CD4-positive, alpha-beta T cell treated with Interleukin-1 beta for 1 hour (primary cell): ENCODE measurements at places on chromosomes 12 and 14.

GRCh38 chr12:102297412-102297811, 99.8 kb upstream of the PMCH start:
- DNase-seq, result no peak

DNA sequence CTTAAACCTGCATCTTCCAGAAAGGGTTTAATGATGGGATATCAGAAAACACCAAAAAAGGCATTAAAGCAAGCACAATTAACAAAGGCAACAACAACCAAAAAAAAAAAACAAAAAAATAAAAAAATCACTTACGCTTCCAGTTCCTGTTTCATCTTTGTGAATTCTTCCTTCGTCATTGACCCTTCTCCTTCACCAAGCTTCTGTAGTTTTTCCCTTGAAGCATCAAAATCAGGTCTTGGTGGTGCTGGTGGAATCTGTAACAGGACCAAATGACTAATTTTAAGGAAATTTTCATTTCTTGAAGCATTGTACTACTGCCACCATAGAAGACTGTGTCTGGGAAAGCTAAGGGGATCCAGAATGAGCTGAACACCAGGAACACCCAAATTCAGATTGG, 24.5 kb downstream of the SNX6 start:
- no peak for DNase-seq

DNA sequence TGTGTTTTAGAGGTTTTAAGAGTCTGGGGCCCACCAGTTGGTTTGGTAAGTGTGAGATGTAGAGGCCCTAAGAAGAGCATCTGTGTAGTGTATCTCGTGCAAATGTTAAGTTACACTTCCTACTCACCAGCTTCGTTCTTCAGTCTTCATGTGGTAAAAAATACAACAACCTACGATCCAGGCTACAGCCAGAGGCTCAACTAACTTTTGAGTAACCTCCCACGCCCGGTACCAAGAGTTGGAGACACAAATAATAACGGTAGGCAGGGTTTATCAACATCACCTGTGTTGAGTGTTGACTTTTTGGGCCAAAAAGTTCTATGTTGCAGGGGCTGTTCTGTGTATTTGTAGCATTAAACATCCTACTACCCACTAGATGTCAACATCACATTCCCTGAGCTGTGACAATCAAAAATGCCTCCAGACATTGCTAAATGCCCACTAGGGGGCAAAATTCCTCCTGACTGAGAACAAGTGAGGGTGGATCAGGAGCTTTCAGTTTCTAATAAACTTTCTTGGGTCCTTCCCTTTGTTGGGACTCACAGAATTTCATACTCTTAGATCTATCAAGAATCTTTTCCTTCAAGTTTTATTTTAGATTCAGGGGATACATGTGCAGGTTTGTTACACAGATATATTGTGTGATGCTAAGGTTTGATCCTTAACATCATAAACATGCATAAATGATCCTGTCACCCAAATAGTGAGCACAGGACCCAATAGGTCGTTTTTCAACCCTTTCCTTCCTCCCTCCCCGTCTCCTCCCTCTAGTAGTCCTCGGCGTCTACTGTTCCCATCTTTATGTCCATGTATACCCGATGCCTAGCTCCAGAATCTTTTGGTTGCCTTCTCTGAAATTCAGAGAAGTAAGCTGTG, 94.7 kb downstream of the SLC2A13 start:
- peak; percentile 77 for DNase-seq

- no peak for DNase-seq
Measured at GRCh38 chr12:84542289-84542688, 370.3 kb downstream of the SLC6A15 start.

- no peak for DNase-seq
Measured at GRCh38 chr12:84247931-84248330, 664.7 kb downstream of the SLC6A15 start.

DNA sequence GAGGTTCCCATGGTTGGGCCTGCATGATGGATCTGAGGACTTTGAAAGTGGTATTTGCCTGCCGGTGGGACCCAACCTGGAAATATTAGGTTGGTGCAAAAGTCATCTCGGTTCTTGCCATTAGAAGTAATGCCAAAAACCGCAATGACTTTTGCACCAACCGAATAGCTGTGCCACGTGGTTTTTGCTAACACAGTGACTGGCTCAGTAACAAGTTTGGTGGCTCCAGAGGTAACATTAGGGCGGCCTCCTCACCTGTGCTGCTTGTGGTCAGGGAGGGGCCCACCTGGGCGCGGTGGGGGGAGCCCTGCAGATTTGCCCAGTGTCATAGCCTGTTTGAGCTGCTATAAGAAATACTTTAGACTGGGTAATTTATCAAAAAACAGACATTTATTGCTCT, 1.8 kb downstream of the BDKRB2 start:
- DNase-seq, result no peak

DNA sequence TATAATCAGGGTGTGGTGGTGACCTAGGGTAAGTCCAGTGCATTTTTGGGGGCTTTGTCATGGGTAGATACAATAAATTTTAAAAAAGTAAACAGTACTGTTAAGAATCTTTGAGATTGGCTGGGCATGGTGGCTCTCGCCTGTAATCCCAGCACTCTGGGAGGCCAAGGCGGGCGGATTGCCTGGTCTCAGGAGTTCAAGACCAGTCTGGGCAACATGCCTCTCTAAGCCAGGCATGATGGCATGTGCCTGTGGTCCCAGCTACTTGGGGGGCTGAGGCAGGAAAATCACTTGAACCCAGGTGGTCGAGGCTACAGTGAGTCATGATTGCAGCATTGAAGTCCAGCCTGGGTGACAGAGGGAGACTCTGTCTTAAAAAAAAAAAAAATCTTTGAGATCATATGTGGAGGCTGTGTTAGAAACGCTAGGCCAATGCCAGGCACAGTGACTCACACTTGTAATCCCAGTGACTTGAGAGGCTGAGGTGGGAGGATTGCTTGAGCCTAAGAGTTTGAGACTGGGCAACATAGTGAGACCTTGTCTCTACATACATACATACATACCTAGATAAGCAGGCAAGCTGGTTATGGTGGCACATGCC, 67.7 kb downstream of the PRKCH start:
- no peak for DNase-seq

- DNase-seq, result no peak
Measured at GRCh38 chr12:84803661-84804060, 108.9 kb downstream of the SLC6A15 start.

DNA sequence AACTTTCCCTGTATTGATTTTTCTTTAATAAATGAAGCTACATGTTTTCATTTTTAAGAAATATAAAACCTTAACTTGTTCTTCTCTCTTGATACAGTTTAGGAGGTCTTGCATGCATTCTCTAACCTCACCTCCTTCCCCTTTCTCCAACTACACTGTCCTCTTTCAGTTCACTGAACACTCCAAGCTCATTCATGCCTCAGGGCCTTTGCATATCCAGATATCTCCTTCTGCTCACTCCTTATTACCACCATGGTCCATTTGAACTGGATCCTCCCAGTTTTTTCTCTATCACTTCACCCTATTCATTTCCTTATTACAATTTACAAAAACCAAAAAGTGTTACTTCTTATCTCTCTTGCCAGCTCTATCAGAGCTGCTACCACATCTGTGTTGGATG, 242.9 kb upstream of the PLEKHG7 start:
- no peak for DNase-seq

DNA sequence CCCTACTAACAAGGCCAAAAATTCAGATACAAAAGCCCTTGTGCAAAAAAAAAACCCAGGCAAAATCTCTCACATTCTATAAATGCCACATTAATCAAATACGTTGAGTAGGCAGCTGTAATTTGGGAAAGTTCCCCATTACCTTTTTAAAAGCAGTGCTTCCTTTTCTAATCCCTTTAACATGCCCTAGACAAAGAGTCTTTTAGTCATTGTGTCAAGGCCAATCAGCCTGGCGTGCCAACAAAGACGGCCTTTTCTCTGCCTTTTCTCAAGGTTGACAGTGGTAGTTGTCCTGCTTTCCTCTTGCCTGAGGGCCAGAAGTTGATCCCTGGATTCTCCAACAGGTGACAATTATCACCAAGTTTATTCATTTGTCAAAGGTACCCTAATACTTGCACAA, 62.5 kb upstream of the METAP2 start:
- no peak for DNase-seq

DNA sequence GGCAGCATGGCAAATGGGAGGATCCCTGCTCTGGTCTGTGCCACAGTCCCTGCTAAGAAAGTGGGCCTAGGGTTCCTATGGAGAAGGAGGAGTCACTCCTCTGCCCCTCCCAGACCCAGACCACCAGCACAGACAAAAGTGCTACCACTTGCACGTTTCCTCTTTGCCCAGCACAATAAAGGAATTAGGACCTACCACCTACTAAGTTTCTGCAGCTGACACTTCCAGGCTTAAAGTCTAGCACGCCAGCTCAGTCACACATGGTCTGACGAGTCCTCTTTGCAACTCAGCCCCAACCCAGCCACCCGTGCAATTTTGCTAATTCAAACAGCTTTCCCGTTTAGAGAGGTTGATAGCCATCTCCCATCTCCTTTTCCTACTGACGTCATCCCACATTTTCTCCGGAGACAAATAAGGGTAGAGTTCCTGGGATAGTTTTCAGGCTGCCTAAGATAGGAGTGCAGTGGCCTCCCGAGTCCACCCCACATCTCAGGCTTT, 66.2 kb upstream of the PTGR2 start:
- DNase-seq, result no peak

DNA sequence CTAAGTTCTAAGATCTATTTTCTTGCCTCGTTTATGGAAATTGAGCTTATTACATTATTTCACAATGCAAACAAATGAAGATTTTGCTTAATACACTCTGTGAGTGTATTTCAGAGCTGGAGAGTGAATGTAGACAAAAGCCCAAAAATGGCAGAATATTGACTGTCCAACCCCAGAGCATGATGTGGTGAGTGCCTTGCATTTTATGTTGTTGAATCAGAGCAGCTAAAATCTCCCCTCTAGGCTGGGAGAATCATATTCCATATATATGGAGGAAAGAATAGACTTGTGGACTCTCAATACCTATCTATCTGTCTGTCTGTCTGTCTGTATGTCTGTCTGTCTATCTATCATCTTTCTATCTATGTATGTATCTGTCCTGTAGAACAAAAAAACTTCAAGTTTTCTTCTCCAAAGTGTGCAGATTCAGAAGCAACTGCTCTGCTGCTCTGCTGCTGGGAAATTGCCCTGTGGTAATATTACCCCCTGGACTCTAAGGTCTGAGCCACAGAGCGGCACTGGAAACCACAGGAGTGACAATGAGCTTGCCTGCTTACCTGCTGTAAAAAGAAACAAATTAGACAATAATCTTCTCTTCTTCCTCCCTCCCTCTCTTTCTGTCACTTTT, 209.4 kb upstream of the PRICKLE1 start:
- DNase-seq, result no peak

DNA sequence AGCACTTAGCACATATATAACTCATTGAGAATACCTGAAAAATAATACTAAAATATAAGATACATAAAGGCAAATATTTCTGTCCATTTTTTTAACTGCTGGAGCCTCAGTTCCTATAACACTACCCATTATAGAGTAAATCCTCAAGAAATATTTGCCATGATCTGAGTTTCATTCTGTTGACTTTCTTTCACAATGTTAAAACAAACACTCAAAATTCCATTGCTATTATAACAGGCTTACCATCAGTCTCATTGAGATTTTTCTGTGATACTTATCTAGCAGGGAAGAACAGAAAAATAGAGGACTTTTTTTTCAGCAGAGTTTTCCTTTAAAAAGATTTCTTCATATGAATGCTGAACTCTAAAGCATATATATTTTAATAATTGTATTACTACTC, 24.5 kb downstream of the LMO3 start:
- DNase-seq, result no peak

- DNase-seq, result no peak
Measured at GRCh38 chr12:95959107-95959506, 16.0 kb downstream of the AMDHD1 start.

DNA sequence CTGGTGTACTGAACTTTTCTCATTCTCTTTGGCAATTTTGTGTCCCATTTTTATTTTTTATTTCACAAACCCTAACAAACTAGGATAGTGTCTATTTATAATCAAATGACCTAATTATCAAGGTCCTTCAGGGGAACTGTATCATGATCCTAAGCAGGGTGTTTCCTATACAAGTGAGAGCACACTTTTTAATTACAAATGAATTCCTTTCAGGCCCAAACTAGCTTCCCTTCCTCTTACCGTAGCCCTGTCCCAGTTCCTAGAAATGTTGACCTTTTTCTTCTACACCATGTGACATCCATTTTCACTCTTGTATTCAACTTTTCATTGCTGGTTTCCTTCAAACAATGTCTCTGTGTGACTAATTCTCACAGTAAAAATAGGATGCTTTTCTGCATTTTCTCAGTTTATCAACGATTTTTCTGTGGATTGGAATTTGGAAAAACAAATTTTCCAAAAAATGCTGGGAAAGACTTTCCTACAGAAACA, 411.4 kb downstream of the CCDC91 start:
- no peak for DNase-seq

DNA sequence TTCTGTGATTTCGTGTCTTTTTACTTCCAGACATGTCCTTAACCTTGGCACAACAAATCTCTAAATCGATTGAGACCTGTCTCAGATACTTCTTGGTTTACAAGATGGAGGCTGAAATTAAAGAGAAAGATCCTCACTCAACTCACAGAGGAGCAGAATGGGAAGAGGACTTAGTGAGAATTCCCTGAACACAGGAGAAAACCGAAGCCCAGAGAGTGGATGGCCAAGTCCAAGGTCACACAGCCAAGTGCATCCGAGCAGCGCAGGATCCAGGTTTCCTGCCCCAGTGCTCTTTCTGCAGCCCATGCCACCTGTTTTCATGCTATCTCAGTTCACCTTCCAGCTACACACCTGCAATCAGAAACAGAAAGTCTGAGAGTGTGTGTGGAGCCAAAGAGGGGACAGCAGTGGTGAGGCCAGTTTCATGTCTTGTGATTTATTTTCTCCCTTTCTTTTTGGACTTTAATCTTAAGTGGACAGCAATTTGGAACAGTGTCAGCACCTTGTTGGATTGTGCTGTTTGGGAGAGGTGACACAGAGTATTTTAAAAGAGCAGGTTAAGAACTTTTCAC, 22.9 kb upstream of the TCL1B start:
- no peak for DNase-seq

DNA sequence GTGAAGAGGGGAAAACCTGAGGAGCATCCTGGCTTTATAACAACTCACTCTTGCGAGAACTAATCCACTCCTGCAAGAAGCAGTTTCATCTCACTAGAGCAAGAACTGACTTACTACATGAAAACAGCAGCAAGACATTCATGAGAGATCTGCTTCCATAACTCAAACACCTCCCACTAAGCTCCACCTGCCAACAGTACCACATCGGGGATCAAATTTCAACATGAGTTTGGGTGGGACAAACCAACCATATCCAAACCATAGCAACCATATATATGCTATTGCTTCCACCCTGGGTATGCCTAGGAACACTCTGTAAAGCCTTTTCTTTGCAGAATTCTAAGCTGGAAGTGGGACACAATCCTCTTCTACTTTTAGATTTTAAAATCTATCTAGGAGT, 13.9 kb upstream of the AVPR1A start:
- no peak for DNase-seq

GRCh38 chr12:30795410-30796312, 40.9 kb upstream of the CAPRIN2 start:
- DNase-seq, result peak; percentile 19
